Activated naive CD4-positive, alpha-beta T cell (primary cell): ENCODE measurements at places on chromosomes 2 and 18.

GRCh38 chr2:238236571-238236970 is 3.3 kb downstream of the HES6 start:
- no peak for DNase-seq

DNA sequence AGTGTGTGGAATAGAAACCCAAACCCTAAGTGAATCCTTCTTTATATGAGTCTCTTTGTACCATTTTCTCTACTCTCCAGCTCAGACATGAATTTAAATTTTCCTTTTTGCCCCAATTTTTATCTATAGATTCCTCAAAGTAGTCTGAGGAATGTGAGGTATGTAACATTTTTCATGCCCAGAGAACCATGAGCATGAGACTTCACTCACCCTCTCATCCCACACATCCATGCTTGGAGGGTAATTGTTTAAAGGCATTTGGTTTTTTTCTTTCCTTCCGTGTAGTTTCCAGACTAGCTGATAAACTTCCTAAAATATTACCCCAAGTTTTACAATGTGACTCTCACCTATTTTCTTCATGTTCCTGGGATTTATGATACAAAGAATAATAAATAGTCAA is 2056.8 kb upstream of the CELF4 start:
- no peak for DNase-seq

DNA sequence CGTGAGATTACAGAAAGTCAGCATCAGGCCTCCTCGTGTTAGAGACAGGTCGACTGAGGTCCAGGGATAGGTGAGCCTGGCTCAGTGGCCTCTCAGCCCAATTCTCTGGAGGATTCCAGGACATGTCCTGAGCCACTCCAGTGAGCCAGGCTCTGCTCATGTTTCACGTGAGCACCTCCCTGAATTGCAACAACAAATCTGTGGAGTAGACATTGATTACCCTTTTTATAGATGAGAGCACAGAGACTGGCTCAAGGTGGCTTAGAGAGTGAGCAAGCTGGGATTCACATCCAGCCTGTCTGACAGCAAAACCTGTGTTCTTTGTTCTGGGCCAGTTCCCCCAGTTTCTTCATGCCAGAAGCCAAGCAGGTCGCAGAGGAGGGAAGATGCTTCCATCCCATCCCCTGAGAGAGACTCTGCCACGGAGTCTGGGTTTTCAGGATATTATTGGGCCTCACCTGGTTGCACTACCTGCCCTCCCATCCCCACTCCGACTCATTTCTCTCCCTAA is 46.4 kb downstream of the HS1BP3 start:
- no peak for DNase-seq

DNA sequence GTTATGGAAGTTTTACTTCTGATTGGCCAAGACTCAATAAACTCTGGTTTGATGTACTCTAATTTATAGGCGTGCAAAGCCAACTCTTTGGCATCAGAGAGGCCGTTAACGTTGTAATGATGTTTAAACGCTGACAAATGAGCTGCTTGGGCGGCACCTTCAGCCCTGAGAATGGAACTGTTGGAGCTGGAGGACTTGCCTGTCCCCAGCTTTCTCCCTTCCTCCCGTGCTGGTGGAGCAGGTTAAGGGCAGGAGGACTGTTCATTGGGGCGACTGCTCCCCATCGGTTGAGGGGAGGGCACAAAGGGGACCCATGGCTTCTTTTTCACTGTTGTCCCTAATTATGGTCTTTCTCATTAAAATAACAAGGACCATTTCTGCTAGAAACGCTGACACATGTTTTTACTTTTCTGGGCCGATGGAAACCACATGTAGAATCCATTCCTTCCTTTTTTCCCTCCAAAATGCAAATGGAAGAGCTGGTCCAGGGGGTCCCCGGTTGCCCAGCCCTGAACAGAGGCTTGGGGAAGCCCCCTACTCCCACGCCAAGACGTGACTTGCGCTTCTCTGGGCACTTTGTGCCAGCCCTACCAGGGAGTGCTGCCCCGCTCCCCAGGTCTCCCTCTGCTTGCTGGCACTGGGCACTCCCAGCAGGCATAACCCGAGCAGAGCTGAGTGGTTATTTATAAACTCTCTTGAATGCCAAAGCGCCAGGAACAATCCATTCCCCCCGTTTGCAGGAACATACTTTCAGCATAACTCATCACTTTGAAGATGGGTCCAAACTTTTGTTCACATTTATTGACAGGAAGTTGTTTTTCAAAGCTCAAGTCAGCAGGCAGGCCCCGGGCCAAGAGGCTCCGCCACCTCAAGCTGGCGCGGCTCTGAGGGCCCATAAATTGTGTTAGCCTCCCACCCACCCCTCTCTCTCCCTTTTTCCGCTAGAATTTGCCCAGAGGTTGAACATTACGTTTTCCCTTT is 170.1 kb downstream of the ASB1 start:
- no peak for DNase-seq

- DNase-seq = no peak
Measured at GRCh38 chr2:3424171-3424795, 44.8 kb downstream of the TRAPPC12 start.

DNA sequence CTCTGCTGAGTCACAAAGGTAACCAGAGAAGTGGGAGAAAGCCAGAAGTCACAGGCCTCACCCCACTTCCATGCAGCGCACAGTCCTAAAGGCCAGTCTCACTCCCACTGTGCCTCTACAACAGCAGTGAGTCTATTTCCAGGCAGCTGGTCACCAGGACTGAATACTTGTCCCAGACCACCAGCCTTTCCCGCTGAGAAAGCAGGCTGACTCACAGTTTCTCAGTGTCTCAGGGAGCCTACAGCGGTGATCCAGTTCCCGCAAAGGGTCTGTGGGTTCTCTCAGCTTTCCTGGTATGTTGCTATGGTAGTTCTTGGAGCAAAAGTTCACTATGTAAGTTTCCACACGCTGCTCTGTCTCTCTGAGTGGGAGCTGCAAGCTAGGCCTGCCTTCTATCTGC is 622.5 kb downstream of the RNF144A start:
- DNase-seq = no peak

GRCh38 chr2:178819992-178820391 is 12.8 kb upstream of the TTN start:
- DNase-seq = no peak

- DNase-seq = no peak
Measured at GRCh38 chr2:80102026-80102425, 202.5 kb downstream of the LRRTM1 start.

DNA sequence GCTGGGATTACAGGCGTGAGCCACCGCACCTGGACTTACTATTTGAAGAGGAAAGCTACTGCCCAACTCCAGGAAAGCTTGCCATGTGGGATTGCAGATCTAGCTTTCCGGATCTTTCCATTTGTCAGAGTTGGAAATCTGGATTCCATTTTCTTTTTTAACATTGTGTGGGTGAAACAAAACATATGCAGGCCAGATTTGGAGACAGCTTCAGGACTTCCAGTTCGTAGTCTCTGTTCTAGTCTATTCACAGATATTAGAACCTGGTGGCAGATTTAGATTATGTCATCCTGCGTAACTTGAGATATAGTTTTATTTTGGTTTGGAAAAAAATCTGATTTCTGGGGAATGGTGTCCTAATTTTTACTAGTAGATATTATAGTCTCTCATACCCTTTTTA is 70.5 kb downstream of the ZNF236 start:
- DNase-seq = no peak

- DNase-seq = no peak
Measured at GRCh38 chr2:226600184-226600583, 199.4 kb downstream of the IRS1 start.

DNA sequence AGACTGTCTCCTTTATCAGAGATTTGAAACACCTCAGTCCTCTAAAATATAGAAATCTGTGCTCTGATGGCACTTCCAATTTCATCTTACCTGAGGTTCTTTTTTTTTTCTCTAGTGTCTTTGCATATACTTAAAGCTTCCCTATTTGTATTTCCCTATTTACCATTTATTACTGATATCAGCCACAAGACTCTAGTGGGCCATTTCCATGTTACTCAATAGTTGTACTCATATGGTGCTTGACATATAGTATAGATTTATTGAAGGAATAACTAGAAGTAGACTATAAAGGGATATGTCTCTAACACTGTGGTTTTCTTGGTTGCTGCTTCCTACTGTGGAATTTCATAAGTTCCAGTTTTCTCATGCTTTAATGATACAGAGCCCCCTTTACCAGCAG is 3.0 kb downstream of the RBM45 start:
- no peak for DNase-seq

DNA sequence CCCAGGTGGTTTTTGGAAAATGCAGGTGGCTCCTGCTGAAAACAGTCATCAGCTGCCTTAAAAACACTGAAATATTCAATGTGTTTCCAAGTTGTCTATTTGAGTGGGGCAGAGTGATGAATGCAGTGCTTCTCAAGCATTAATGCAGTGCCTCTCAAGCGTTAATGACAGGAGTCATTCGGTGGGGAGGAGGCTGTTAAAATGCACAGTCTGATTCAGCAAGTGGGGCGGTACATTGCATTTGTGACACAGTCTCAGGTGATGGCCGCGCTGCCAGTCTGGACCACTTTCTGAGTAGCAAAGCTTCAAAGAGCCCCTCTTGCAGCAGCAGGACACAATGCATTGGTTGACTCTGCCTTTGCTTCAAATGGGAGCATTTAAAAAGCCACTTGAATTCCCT is 231.4 kb upstream of the RGPD4 start:
- DNase-seq = no peak

DNA sequence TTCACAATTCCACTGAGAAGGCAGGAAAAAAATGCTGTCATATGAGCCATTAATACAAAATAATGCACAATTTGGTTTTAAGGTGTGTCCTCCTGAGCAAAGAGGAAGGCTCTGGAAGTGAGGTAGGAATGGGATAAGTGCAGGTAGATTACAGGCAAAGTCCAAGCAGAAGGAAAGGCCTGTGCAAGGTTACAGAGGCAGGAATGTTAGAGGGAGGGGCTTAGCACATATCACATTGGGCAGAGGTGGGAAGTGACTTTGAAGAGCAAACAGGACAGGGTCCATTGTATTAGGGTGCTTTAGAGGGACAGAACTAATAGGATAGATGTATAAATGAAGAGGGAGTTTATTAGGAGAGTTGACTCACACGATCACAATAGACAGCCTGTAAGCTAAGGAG is 14.7 kb upstream of the CLIP4 start:
- no peak for DNase-seq

DNA sequence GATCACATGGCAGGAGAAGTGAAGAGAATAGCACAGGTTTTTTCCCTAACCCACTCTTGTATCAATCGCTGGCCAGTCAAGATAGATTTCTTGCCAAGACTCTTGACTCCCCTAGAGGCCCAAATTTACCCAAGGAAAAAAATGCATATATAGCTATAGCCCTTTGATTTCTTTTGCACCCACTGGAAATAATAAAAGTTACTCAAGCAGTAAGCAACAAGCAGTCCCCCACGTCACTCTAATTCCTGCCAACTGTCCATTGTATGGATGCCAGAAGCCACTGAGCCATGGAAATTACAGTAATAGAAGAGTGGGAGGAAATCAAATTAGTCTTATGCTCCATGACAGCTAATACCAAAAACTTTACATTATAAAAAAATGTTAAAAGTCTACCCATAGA is 125.3 kb upstream of the SLC39A10 start:
- no peak for DNase-seq

- no peak for DNase-seq
Measured at GRCh38 chr2:113857464-113857863, 32.4 kb upstream of the ACTR3 start.

DNA sequence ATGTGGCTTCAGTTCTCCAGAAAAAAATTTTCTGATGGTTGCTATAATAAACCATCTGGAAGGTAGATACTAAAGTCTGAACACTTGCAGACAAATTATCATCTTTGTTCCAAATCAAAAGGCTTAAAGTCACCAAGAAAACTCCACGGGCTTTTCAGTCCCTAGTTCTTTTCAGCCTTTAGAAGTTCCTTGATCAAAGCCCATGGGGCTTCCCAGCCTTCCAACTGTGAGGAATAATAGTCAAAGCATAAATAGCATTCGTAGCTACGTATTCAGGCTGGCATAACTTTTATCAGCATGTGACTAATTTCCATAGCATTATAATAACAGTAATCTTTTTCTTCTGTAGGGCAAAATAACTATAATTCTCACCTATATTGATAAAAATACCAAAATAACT is 13.9 kb downstream of the SCG2 start:
- DNase-seq = no peak

DNA sequence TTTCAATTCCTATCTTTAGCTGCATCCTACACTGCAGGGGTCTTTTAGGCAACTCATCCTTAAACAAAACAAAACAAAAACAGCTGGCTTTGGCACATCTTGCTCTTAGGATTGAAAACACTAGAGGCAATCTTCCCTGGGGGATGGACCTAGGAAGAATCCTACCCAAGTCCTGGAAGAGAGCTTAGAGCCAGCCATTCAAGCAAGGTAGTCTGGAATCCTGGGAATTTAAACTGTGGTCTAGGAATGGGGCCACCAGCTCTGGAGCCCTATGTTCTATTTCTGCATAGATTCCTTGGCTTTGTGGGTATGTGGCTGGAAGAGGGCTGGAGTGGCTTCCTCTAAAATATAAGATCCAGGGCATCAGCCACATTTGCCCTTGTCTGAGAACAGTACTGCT is 27.7 kb downstream of the MYL1 start:
- no peak for DNase-seq

DNA sequence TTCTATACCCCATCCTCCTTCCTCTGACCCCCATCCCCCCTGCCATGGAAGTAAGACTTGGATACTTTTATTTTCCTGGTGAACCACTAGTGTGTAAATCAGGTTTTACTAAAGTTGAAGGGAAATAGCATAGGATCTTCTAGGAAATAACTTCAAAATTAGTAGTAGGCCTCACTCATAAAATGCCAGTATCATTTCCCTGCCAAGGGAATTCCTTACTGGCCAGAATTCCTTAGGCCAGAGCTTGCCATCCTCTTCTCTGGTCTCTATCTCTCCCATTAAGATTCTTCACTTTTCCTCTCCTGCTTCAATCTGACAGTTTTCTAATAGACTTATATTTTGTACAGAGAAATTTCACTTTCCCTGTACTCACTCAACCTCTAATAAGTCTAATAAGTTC is 322.8 kb upstream of the TANK start:
- DNase-seq = no peak

- no peak for DNase-seq
Measured at GRCh38 chr2:9675415-9676351, 44.9 kb upstream of the YWHAQ start.

- DNase-seq = no peak
Measured at GRCh38 chr2:238415893-238416292, 10.8 kb upstream of the ASB1 start.

- no peak for DNase-seq
Measured at GRCh38 chr2:120590841-120591240, 144.8 kb upstream of the GLI2 start.

- DNase-seq = no peak
Measured at GRCh38 chr2:66495788-66496640, 61.1 kb downstream of the MEIS1 start.

GRCh38 chr2:14348247-14348646 is 284.3 kb upstream of the LRATD1 start:
- DNase-seq = no peak
